ENCODE measurements at places on chromosomes 13 and 19.

DNA sequence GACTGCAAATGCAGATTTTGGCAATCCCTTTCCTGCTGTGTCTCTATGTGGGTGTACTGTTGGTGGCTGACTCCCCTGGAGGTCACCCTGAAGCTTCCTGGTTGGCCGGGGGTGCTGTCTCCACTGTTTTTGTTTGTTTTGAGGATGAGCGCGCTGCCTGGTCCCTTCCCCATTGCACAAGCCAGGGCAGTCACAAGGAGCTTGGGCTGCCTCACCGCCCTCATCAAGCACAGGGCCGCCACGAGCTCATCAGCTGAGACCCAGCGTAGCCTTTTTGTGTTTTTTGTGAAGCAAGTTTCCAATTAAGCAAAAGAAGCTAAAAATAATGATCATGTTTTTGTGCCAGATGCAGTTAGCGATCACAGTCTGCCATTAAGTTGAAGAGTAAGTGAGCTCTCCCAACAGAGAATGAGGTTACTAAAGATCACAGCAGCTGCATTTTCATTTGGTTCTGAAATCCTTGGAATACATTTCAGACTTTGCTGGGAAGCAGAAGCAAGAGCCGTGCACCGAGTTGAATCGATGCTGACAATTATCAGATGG is 57.8 kb downstream of the GGACT start:
- DNase-seq, result no peak

GRCh38 chr19:33469171-33470039 is 52.2 kb downstream of the PEPD start:
- DNase-seq, result no peak

DNA sequence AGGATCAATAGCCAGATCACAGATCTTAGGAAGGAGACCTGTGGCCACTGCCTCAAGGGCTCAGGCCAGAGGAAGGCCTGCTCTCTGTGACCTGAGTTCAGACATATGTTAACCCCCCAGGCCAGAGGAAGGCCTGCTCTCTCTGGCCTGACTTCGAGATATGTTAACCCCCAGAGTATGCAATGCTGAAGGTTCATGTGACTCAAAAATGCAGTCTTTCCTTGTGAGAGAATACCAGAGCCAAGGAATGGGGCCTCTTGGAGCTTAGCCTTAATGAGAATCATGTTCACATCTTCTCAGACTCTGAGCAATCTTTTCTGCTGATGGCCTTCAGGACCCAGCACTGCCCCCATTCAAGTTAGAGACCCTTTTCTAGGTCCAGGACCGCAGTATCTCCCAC is 36.7 kb downstream of the MBNL2 start:
- peak; percentile 77 for DNase-seq

DNA sequence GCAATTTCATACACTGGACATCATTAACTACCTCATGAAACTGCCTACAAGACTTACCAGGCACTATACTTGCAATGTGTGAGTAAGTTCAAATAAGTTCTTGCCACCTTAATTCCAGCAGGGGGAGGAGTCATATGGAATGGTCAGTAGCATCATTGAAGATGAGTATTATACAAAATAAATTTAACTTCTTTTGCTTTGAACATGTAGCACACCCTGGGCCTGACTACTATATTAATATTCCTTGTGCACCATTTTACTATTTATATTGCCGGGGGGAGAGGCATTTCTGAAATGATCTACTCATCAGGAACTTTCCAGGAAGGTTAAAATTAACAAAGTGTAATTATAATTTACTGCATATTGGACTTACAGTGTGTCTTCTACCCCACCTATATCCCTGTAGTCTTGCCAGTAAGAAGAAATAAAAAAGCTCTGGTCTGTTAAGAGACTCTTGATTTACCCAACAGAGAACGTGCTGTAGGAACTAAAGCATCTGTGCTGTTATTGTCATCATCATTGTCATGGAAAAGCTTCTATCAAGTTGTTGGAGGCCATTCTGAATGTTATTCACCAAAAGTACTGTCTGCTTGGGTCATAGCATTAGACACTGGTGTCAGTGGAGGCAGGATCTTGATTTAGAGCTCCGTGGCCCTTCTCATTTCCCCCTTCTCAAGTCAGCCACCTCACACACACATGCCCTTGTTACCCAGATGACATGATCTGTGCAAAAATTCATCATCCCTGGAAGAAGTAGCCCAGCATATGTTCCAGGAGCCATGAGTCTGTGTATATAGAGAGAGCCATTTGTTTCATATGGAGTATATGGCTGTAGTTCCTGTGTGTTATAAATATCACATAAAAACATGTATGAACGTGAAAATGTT is 147.1 kb downstream of the MTUS2 start:
- peak; percentile 1 for DNase-seq

DNA sequence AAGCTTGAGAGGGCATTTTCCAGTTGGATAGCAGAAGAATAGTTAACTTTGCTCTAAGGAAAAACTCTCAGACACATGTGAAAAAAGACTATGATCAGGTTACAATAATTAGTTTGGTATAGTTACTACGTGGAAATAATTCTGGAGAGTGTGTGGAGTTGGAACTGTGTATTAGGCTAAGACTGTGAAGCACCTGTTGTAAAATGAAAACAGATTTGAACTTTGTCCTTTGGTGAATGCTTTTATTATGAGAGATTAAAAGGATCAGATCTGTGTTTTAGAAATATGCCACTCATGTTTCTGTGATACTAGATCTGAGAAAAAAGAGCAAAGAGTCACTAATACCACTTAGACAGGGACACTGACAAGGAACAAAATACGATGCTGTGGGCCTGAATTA is 807.5 kb upstream of the ATXN8OS start:
- no peak for DNase-seq

- peak; percentile 94 for DNase-seq
These were observed at the start of gene ZNF486 for GRCh38 chr19:20167020-20167644. Gene ZNF486, plus strand, starts transcription at chr19:20167214. Its CDS starts 117 bp downstream, at chr19:20167331.

DNA sequence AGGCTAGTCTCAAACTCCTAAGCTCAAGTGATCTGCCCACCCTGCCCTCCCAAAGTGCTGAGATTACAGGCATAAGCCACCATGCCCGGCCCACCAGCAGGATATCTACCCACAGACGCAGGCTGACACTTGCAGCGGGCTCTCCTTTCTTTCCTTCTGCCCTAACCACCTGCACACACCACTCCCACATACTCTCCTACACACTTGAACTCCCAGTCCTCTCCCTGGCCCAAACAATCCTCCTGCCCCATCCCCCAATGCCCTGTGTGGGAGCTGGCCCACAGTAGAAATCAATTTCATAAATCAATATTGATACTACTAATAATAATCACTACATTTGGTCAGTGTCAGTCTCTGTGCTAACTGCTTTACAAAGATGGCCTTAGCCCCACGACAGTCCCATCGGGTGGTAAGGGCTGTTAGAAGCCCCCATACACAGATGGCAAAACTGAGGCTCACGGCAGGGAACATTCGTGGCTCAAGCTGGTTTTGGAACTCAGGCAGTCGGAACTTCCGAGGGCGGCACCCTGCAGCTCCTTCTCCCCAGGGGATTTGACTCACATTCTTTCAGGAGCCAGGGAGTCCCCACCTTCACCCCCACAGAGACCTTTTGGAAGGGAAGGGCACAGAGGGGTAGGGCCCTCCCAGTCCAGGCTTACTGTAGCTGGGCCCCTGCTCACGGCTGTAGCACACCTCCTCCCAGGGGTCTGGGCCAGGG is 3.4 kb upstream of the DPF1 start:
- DNase-seq, result no peak

DNA sequence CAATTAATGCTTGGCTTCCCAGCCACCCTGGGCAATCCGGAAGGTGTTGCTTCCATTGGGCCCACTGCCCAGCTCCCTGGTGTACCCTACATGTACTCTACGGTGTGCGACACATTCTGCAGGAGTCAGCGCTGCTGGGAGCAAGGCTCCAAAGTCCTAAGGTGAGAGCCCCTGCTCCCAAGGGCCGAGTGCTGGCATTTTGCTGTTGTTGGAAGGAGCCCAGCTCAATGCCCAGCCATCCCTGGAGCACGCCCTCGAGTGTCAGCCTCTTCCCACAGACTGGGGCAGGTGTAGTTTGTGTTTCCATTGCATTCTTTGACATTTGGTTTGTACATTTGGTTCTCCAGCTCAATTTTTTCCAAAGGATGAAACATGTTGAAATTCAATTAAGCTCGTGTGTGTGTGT is 64.6 kb downstream of the GGACT start:
- no peak for DNase-seq

DNA sequence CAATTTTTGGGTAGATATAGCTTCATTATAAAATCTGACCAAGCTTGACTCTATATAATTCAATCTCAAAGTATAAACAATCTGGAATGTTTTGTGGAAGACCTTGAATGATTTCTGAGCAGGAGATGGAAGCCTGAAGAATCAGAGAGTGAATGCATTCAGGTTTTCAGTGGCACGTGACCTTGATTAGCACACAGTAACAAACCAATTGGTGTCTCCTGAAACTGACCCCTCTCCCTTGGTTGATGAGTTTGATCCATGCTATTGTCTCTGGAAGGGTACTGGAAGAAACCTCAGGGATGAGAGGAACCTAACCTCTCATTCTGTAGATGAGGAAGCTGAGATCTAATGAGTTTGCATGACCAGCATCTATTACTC is 39.6 kb downstream of the PCDH8 start:
- no peak for DNase-seq

DNA sequence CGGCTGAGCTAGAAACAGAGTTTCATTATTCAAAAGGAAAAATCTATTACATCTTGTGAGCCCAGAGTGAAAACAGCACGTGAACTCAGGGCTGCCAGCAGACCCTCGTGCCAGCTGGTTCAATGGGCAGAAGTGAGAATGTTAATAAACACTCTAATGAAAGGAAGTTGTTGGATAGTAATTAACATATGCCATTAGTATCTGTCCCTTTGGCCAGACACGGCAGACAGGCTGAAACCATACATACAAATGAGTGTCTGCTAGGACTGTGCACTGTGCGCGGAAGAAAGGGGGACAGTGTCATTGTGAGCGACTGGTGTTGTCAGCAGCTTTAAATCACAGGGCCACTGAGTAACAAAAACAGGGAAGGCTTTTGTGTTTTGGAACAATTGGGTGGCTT is 121.9 kb upstream of the TSC22D1 start:
- no peak for DNase-seq

- peak; percentile 10 for DNase-seq
These were observed 144.5 kb upstream of the ZNF536 start for GRCh38 chr19:30227661-30228112.

- DNase-seq, result no peak
These were observed 1121.9 kb upstream of the PCDH20 start for GRCh38 chr13:62537593-62537992.

- DNase-seq, result no peak
These were observed 20.1 kb upstream of the MRI1 start for GRCh38 chr19:13744174-13744573.

GRCh38 chr13:98976941-98977340 is 923 bp downstream of the DOCK9 start:
- DNase-seq, result peak; percentile 62

DNA sequence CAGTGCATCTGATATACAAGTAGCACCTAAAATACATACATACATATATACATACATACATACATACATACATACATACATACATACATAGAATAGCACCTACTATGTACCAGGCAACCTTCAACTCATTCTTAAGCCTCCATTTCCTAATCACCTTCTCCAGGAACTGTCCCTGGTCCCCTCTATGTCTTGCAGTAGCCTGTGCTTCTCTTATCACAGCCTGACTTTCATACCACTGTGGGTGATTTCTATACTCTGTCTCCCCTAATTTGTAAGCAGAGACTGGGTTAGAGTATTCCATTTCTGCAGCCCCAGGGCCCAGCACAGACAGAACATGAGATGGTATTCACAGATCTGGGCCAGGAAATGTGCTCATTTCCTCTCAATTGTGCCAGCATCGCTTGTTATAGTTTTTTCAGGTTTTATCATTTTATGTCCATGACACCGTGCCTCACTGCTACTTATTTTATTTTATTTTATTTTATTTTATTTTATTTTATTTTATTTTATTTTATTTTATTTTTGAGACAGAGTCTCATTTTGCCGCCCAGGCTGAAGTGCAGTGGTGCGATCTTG is 14.2 kb upstream of the COLGALT1 start:
- DNase-seq, result no peak

DNA sequence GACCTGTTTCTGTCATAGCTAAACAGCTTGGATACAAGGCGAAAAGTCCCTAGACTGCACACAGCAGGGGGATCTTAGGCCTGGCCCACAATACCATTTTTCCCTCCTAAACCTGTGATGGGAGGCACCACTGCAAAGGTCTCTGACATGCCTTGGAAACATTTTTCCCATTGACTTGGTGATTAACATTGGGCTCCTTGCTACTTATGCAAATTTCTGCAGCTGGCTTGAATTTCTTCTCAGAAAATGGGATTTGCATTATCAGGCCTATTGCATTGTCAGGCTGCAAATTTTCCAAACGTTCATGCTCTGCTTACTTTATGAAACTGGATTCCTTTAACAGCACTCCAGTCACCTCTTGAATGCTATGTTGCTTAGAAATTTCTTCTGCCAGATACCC is 136.2 kb upstream of the TSHZ3 start:
- DNase-seq, result no peak

DNA sequence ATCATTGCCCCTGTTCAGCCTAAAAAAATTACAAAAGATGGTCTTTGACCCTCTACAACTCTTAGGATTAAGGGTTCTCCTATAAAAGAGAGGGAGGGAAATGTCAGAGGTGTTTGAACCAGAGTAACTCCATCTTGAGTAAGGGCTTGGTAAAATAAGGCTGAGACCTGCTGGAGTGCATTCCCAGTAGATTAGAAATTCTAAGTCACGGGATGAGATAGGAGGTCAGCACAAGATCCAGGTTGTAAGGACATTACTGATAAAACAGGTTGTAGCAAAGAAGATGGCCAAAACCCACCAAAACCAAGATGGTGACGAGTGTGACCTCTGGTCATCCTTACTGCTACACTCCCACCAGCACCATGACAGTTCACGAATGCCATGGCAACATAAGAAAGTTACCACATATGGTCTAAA is 48.7 kb upstream of the ANKRD10 start:
- DNase-seq, result no peak

GRCh38 chr13:32147976-32148375 is 116.4 kb downstream of the FRY start:
- no peak for DNase-seq
